ENCODE measurements at places on chromosomes 1 and 21.

DNA sequence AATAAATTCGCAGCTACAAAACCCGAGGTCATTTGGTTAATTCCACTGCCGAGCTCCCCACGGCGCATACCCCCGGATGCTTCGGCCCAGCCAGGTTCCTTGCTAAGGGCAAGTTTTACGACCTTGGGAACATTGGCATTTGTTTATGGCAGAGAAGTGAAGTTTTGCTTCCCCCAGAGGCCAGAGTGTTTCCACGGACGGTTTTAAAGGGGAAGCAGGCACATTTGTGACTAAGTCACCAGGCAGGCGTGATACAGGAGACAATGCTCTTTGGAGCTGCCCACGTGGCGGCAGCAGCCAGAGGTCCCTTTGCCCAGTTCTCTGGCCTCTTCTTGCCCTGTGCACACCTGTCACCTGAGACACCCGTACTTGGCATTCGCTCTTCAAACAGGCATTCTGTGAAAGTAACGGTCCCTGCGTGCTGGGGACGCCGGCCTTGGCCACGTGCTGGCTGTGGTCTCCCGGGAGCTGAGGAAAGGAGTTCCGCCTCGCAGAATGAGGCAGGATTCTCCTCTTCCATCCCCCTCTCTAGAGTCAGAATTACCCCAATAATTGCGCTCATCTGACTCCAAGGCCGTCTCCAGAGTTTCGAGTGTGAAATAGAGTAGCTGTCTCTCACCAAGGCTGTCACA, 138.3 kb downstream of the PRDM16 start:
- no peak for DNase-seq

DNA sequence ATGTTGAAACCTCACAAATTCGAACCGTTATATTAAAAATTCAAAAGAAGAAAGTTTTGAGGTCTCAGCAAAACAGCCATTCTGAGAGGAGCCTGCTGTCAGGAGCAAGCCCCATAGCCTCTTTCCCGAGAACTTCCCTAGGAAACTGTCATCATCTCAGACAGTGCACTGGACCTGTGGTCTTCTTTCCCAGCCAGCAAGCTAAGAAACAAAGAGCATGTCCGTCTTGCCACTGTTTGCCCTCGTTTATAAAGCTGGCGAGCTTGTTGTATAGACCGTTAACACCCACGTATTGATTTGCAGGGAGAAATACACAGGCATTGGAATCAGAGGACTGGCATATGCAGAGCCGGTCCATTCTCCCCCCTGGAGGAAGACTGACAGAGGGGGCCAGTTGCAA, 407.0 kb downstream of the NPHP4 start:
- no peak for DNase-seq

GRCh38 chr1:116581323-116581885, 10.6 kb upstream of the CD58 start:
- no peak for DNase-seq

- no peak for DNase-seq
Observed at GRCh38 chr1:87410776-87411480, 82.2 kb downstream of the LMO4 start.

- DNase-seq, result no peak
Observed at GRCh38 chr1:162196387-162196786, 126.9 kb downstream of the NOS1AP start.

- no peak for DNase-seq
Observed at GRCh38 chr1:220225957-220226356, 46.3 kb downstream of the RAB3GAP2 start.

GRCh38 chr1:16083486-16083885, 10.0 kb upstream of the FAM131C start:
- no peak for DNase-seq

GRCh38 chr1:21313886-21314721, 23.8 kb upstream of the ECE1 start:
- DNase-seq, result no peak

- DNase-seq, result no peak
Observed at GRCh38 chr1:228342627-228343190, 63.9 kb downstream of the TRIM11 start.

DNA sequence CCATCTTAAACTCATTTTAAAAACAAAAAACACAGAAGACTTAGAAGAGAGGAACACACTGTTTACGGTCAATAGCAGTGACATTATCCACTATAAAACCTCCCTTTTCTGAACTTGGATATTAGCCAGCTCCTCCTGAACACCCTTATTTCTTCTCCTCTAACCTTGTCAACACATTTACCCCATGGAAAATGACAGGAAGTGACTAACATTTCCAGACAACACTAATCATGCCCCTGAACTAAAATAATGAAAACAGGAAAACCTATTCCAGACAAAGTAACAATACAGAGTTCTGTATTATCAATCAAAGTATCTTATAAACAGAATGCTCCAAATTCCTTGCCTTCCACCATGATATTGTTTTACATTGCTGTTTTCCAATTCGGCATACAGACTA, 45.3 kb downstream of the PALMD start:
- no peak for DNase-seq

DNA sequence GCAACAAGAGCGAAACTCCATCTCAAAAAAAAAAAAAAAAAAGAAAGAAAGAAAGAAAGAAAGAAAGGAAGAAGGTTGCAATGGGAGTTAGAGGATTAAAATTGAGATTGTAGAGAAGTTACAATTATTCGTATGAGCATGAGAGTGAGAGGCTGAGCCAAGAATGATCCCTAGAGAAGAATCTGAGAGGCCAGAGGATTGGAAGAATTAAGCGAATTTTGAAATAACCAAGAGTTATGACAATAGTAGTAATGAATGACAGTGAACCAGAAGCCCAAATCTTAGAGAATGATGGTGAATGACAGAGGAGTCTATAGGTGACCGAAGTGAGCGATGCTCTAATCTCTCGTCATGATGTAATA, 369 bp upstream of the ZYG11B start:
- DNase-seq, result no peak

GRCh38 chr1:159826441-159827101, at the start of gene SLAMF8:
Gene SLAMF8 (plus strand): TSS chr1:159826873. CDS start chr1:159826899, 26 bp downstream.
- peak; percentile 11 for DNase-seq

DNA sequence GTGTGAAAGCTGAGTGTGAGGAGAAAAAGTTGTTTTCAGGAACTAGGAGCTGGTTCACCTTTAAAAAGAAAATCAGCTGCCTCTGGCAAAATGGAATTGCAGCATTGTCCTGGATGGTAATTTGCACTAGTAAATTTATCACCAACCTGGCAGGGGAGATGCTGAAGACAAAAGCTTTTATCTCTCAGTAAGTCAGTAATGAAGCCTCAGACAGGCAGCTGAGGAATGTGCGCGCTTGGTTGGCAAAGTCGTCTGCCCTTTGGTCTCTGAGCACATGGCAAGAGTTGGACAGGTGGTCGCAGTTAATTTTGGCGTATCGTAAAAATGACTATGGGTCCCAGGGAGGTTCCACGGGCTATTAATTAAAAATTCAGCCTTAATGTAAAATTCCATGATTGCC, 131.9 kb downstream of the BACH1 start:
- no peak for DNase-seq

DNA sequence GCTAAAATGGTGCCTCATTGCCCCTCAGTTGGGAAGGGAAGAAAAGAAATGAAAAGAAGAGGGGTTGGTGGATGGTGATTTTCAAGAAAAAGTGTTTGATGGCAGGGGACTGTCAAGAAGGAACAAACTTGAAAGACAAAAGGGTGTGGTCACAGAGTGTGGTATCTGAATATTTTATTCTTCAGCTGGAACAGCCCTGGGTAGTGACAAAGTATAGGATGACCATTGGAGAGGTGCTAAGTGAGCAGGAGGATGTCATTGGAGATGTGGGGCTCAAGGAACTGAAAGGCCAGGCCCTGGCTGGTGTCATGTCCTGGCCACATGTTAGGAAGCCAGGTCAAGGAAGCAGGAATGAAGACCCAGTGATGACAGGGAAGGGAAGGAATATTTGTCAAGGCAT, 71.0 kb upstream of the CD55 start:
- DNase-seq, result no peak

DNA sequence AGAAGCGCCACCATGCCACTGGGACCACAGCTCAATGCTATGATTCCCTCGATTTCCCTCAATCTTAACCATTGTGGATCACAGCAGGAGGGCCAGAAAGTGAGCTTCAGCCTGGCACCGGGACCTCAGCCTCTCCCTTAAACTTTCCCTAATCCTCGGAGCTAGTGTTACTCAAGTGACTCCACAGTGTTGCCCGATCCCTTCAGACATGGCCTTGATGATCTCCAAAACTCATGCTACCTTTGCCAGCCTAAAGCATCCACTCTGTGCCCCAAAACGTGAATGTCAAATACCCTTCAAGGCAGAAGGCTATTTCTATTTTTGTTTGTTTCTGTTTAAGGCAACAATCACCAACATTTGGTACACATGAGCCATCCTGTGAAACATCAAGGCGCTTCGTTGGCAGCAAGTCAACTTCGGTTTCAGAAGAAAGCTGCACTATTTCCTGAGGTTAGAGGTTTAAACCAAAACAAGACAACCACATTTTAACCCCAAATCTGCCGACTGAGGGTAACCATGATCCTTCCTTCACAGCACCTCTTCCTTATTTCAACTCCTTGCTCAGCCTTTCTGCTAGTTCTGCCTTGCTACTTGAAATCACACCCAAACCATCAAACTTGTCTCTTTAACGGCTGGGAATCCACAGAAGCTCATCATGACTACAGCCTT, 94.4 kb upstream of the KRTAP19-8 start:
- peak; percentile 41 for DNase-seq

DNA sequence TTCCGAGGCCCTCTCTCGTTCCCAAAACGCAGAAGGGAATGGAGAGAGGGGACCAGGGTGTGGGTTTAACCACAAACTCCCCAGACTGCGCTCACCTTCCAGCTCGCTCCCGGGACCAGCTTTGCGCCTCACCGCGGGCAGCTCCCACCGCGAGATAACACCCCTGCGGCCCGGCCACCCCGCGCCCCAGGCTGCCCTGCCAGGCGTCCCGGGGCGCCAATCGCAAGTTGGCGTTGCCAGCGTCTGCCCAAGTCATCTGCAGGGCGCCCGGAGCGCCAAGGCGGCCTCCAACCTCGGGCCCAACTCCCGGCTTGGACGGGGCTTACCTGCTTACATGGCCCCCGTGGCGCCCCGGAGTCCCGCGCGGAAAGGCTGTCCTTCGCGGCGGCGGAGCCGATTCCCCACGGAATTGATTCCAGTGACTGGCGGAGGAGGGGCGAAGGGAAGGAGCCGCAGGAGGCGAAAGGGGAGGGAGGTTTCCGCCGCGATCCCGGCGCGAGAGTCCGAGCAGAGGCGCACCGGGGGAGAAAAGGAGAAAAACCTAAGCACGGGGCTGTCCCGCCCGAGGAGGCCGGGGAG, 456 bp downstream of the PTPN14 start:
- no peak for DNase-seq

Measured in activated T-cell treated with anti-CD3 and anti-CD28 coated beads for 1 hour (primary cell).